Vagina (tissue), 2 donors: ENCODE measurements at places on chromosomes 13 and 19. TPM values are rescaled to one million over a fixed set of nuclear protein-coding genes. Genes with fewer than 3 reads are reported as not detected.

The CEACAM4 gene
- not detected for total RNA-seq

The ZNF235 gene
- 5.9 TPM for total RNA-seq

The PSG2 gene
- total RNA-seq: not detected

DNA sequence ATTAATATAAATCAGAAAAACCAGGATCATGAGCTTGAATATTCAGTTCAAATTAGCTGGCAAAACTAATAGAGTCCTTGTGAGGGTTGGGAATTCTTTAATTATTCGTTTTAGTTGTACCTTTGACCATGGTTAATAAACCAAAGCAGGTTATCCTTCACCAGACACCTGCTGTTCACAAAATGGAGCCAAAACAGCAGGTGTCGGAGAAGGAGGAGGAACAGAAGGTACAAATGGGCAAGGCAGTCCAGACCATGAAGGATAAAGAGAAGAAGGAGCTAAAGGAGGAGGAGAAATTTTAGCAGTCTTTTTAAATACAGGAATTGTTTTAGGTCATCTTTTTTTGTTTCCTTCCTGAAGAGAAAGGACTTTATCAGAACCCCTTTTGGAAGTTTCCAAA lies 106.1 kb downstream of the NHLRC3 start:
- no peak for DNase-seq

GRCh38 chr19:12611361-12611699 lies 610 bp downstream of the ZNF791 start:
- DNase-seq: no peak

DNA sequence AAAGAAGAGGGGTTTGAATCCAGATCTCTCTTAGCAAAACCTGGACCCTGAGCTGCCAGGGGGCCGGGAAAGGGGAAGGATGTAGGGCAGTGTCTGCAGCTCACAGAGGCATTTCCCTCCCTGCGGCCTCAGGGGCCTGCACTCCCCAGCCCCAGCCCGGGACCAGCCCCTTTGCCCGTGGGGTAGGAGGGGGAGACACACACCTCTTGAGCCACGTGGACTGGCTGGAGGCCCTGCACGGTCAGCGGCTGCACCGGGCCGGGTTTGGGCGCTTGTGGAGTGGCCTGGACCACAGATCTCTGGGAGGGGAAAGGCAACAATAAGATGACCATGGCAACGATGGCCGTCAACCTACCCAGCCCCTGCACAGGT lies 26.9 kb downstream of the RFX1 start:
- DNase-seq: no peak

DNA sequence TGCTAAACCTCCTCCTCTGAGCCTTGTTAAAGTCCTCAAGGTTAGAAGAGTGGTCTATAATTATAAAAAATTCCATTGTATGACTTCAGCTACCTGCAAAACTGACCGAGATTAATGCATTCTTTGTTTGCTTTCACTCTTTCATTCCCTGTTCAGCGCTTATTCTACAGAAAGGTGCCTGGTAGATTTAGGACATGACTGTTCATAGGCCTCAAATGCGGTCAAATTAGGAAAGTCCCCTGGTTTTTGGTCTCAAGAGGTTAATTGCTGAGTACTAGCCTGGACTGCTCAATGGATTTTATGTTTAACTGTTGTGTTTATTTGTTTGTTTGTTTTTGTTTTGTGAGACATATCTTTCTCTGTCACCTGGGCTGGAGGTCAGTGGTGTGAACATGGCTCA lies 35.4 kb downstream of the KL start:
- DNase-seq: no peak

GRCh38 chr13:25200783-25201182 lies 28.7 kb upstream of the AMER2 start:
- no peak for DNase-seq

DNA sequence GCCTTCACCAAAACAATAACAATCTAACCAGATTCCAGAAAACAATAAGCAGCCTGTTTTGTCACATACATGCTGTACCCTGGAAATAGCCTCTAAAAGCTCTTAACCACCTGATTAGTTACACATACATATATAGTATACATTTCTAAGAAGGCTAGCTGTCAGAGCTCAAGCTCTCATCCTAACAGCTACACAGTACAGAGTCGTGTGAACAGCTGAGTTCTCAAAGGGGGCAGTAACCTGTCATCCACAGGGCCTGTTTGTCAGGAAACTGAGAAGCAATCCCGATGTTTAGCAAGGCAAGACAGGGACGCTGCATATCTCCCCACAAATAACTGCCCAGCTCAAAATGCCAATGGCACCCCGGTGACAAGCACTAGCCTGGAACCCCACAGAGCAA lies 56.9 kb downstream of the STK24 start:
- DNase-seq: no peak

DNA sequence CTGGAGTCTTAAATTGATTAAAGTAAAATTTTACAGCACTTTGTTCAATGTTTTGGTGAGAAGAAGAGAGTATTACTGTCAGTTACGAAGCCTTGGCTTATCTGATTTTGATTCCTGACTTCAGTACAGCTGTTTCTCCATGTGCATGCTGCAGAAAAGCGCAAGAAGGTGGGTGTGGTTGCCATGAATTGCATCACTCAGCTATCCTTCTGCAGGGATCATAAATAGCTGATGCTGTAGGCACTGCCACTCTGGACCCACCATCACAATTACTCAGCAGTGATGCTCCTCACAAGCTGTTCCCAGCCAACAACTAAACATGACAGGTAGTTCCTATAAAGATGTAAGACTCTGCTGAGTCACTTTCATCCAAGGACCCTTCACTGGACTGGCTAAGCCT lies 321.2 kb downstream of the IRS2 start:
- no peak for DNase-seq

DNA sequence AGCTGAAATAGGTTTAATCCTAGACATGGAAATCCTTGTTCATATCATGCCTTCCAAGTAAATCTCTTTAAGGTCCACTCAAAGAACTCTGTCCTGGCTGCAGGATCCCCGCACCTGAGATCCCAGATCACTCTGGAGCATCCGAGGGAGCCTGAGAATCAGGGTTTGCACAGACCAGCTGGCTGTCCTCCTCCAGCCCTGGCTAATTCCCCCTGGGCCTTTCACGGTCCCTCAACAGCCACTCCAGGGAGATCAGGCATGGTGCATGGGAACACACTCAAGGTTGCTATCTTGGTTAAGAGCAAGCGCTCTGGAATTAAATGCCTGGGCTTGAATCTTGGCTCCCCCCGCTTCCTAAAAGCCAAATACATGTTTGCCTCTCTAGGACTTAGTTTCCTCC lies 130.8 kb downstream of the IRS2 start:
- no peak for DNase-seq

The THSD8 gene
- total RNA-seq: not detected

- DNase-seq: no peak
These were observed 38.2 kb upstream of the FLT1 start for GRCh38 chr13:28533125-28533436.

DNA sequence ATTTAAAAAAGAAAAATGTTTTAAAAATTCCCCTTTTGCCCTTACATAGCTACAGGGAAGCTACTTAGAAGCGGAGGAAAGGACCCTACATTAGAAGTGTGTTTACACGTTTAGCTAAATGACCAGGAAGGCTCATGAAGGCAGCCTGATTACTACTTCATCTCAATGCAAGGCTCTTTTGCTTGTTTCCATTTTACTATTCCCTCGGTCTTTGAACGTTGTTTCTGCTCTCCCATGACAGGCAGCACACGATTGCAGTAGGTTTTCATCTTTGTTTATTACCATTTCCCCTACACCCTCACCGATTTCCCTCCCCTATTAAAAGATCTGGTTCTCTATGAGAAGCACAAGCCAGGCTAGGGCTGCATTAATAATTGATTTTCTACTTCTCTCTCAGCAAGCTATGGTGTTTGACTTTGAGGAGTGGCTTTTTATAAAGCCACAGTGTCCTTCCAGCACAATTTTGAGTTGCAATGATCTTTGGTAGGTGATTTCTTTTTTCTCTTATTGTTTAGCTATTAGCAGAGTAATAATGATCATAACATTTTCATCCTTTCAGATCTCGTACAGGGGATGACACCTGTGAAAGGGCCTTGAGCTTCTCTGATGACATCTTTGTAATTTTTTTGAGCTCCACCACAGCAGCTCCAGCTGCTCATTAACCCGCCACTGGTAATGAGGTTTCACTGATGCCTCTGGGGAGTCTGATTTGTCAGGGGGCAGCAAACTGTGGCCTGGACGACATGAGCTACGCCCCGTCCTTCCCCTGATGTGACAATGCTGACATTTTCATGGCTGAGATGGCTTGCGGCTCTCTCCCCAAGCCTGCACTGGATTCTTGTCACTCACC lies 670.3 kb downstream of the UQCRFS1 start:
- no peak for DNase-seq
